ENCODE measurements at places on chromosomes 6 and 20.

- no peak for DNase-seq
These were observed 44.1 kb downstream of the NKX2-4 start for GRCh38 chr20:21353236-21353635.

- DNase-seq, result no peak
These were observed 26.2 kb downstream of the CDYL start for GRCh38 chr6:4802312-4802935.

DNA sequence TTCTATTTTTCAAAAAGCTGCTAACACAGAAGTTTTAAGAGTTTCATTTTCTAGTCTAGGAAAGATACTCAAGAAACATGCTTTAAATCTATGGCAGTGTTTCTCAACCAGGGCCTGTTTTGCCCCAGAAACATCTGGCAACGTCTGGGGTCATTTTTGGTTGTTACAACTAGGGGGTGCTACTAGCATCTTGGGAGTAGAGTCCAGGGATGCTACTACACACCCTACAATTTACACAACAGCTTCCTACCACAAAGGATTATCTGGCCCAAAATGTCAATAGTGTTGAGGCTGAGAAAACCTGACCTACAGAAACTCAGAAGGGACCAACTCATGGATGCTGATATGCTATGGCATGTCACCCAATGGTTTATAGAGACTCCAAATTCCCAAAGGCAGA is 24.4 kb downstream of the SERAC1 start:
- DNase-seq, result peak; percentile 68

DNA sequence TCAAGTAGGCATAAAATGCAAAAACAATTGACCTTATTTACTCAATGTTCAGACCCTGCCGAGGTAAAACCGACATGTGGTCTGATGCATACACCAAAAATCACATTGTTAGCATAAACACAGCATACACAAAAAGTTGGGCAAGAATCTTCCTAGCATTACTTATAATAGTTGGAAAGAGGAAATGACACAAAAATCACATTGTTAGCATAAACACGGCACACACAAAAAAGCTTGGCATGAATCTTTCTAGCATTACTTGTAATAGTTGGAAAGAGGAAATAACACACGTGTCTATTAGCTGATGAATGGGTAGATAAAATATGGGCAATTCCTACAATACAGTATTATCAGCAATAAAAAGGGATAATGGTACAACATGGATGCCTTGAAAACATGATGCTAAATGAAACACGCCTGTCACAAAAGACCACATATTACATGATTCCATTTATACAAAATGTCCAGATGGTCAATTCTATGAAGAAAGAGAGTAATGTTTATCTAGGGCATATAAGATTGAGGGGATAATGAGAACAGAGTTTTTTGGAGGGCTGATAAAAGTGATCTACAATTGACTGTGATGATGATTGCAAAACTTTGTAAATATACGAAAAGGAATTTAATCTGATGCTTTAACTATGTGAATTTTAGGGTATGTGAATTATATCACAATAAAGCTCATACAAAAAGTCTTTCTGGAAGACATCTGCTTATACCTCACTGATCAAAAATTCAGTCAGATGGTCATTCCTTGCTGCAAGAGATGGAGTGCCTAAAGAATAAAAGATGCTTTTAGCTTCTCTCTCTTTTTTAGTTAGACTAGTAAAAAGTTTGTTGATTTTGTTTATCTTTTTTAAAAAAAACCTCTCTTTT is 1019.5 kb upstream of the CITED2 start:
- DNase-seq, result no peak

GRCh38 chr6:43933148-43933885 is 163.3 kb downstream of the VEGFA start:
- DNase-seq, result no peak
